GM04503 (cell line): ENCODE measurements at places on chromosomes 12 and 14.

DNA sequence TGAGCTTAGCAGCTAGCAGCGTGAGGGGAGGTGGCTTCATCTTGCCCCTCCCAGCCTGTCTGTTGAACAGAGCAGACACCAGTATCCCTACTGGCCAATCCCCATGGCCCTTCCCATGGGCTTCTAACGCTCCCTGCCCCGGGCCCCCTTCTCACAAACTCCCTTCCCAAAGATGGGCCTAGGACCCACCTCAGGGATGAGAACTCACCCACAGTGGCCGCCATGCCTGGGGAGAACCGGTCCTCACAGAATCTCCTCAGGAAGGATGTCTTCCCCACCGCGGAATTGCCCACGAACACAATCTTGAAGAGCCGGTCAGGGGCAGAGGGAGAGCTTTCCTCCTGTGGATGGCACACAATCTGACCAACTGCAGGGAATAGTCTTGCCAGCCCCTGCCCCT, 119.5 kb downstream of the CRACR2A start:
- no peak for DNase-seq

DNA sequence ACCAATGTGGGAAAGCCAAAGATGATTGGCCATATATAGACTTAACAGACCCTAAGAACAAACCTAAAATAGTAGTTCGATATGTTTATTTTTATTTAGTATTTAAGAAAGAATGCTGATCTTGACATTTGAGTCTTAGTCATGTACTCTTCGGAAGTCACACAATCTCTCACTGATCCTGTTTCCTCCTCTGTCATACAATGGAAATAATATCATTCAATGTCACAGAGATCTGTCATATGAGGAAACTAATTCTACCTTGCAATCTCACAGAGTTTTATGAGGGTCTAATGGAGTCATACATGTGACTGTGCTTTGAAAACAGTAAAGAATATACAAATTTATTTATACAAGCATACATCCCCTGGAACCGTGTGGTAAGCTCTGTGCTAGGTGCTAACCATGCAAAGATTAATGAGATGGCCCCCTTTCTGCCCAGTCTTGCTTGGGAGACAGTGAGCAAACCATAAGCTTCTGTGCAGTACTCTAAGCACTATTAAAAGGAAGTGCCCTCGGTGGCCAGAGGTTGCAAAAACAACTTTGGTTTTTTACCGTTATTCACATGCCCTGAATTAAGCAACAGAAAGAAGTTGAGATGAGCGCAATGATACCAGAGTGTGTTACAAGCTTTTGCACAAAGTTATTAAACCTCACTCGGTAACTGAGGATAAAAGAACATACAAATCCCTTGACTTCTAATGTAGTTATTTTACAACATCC, 1.7 kb upstream of the LIN7A start:
- DNase-seq = no peak

DNA sequence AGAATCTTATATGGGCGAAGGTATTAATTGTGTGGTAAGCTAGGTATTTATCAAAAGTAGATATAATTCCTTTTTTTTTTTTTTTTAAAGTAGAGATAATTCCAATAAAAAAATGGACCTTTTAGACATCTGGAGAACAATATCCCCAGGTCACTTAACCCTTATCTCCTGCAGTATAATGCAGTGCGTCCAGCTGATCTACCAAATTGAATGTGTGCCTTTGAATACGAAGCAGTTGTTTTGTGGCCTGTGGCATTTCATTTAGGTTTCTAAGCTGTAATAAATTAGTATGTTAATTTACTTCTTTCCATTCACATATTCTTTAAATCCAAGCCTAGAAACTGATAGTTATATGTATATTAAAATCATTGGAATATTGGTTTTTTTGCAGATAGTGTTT, 3.1 kb downstream of the FUT8 start:
- no peak for DNase-seq

GRCh38 chr12:63228853-63229252, 77.9 kb upstream of the AVPR1A start:
- DNase-seq = no peak

GRCh38 chr12:8562310-8562709, 21.6 kb upstream of the CLEC4E start:
- no peak for DNase-seq

GRCh38 chr12:13144266-13144828, 40.9 kb upstream of the GSG1 start:
- no peak for DNase-seq

- no peak for DNase-seq
Measured at GRCh38 chr12:25716842-25717241, 163.8 kb upstream of the LMNTD1 start.

DNA sequence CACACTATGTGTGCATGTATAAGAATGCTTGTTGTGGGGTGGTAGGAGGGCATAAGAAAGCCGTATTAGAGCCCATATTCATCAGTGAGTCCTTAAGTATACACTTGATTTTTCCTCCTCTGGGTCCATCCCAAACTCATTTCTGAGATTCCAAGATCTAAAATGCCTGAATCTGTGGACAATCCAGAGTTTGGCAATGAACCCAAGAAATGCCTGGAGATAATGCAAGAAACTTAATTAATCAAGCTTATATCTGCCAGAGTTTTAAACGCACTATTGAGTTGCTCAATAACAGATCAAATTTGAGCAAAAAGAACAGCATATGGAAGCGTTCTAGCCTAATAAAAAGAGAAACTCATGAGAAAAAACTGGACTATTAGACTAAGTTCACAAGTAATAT, 143.4 kb upstream of the NAV3 start:
- DNase-seq = peak; percentile 15

DNA sequence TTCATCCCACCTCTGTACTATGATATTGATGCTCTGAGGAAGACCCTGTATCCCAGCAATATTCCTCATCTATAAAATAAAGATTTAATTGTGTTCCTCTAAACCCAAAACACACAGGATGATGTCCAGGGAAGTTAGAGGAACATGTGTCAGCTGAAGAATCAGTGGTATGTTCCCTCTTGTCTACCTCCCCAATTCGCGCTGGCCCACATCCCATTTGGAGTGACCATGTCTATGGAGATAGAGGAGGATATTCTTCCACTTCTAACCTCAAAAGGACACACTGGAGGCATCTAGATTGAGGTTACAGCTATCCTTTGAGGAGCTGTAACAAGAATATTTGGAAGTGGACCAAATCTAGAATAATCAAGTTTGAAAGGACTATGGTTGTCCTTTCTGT, 1.3 kb upstream of the APOLD1 start:
- DNase-seq = no peak

DNA sequence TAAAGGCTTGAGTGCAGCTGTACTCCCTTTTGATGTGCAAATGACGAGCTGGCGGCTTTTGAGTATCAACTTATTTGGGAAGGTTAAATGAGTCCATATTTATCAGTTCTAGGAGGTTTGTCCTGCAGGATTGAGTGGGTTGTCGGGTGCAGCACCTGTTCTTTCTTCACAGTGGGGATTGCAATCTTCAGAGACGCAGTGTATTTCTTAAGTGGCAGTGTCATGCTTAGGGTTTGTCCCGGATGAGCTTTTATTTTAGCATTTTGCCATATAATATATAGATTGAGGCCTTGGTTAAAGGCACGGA, 1.2 kb downstream of the FUT8 start:
- DNase-seq = no peak
